ENCODE measurements at places on chromosomes 4 and X.

GRCh38 chr4:30172416-30172815, 547.8 kb upstream of the PCDH7 start:
- DNase-seq = no peak

GRCh38 chr4:20383283-20383682, 131.6 kb downstream of the SLIT2 start:
- DNase-seq = no peak

- no peak for DNase-seq
Measured at GRCh38 chr4:128355305-128355704, 67.7 kb upstream of the PGRMC2 start.

- DNase-seq = no peak
Measured at GRCh38 chrX:150438165-150438564, 75.0 kb downstream of the MAMLD1 start.

DNA sequence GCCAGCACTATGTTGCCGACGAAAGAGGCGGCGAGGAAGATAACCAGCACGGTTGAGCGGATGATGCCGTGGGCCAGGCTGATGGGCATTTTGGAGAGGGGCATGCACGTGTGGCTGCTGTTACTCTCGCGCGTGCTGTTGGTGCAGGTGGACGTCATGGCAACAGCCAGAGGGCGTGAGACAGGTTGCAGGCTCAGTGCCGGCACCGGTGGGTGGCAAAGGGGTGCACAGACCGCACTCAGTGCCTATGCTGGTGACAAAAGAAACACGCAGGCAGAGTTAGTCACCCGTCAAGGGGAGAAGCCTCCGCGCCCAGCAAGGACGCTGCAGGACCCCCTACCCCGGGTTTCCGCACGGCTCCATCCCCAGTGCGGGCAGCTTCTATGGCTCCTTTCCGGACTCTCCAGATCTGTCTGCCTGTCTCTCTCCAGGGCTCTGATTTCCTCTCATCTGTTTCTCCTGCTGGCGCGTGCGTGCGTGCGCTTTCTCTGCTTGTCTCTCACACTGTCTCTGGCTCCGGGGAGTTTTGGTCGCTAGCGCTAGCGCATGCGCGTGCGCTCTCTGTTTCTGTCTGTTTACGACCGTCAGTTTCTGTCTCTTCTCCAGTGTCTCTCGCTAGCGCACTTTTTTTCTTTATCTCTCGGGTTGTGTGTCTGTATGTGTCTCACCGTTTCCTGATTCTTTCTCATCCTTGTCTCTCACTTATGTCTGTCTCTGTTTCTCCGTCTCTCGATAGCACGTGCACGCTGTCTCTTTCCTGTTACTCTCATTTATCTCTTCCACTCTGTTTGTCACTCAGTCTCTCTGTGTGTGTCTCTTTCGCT, 2.1 kb downstream of the GPR101 start:
- DNase-seq = no peak

GRCh38 chr4:16908377-16909021, 10.1 kb upstream of the LDB2 start:
- no peak for DNase-seq

Data from stimulated activated CD8-positive, alpha-beta memory T cell treated with anti-CD3 and anti-CD28 coated beads, Interleukin-7, amount 100 ng/mL, for 1 hour (primary cell).